Osteoblast (primary cell): ENCODE measurements at places on chromosomes 13 and 19. TPM values are rescaled to one million over a fixed set of nuclear protein-coding genes. Genes with fewer than 3 reads are reported as not detected.

- H3K27me3 ChIP-seq: no peaks in the 10 kb centered on the region
- no peaks in the 10 kb centered on the region for H3K4me1 ChIP-seq
Observed at GRCh38 chr13:99034333-99035085, 56.6 kb upstream of the DOCK9 start.

PLPPR2 gene
- total RNA-seq: 10.6 and 14.1 TPM in 2 replicates

DNA sequence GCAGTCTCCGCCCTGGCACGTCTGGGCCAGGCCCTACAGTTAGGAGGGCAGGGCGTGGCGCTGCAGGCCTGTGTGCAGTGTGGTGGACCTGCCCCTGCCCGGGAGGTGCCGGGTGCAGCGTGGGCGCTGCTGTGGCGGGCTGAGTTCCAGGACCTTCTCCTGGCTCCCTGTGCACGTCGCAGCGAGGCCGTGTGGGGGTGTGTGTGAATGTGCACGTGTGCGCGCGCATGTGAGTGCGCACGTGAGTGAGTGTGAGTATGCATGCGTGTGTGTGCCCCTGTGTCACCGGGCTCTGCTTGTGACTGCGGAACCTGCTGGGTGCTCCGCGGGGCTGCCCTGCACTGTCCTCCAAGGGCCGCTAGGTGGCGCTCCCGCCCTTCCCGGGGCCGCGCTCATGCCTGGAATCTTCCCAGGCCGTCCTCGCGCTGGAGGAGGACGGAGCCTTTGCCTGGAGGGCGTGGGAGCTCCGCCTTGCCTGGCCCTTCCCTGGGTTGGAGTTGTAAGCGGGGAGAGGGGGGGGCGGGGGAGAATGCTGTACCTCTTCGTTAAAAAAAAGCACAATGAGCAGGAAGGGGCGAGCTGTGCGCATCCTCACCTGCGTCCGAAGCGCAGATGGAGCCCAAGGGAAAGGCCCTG, 79.3 kb downstream of the KDM4B start:
- H3K4me1 ChIP-seq: peaks cover 20% of the 10 kb centered on the region
- peaks cover 8% of the 10 kb centered on the region for H3K36me3 ChIP-seq
- peak; percentile 100 for DNase-seq
- peak overlapping the region; percentile 45 for H3K4me3 ChIP-seq
- H3K27me3 ChIP-seq: no peaks in the 10 kb centered on the region

- no peak overlapping the region for H3K4me3 ChIP-seq
- no peak for DNase-seq
- no peaks in the 10 kb centered on the region for H3K27me3 ChIP-seq
- H3K4me1 ChIP-seq: no peaks in the 10 kb centered on the region
- H3K36me3 ChIP-seq: no peaks in the 10 kb centered on the region
Observed at GRCh38 chr19:29491995-29492577, 33.7 kb upstream of the VSTM2B start.

ELSPBP1 gene
- total RNA-seq: not detected in 2 replicates

DNA sequence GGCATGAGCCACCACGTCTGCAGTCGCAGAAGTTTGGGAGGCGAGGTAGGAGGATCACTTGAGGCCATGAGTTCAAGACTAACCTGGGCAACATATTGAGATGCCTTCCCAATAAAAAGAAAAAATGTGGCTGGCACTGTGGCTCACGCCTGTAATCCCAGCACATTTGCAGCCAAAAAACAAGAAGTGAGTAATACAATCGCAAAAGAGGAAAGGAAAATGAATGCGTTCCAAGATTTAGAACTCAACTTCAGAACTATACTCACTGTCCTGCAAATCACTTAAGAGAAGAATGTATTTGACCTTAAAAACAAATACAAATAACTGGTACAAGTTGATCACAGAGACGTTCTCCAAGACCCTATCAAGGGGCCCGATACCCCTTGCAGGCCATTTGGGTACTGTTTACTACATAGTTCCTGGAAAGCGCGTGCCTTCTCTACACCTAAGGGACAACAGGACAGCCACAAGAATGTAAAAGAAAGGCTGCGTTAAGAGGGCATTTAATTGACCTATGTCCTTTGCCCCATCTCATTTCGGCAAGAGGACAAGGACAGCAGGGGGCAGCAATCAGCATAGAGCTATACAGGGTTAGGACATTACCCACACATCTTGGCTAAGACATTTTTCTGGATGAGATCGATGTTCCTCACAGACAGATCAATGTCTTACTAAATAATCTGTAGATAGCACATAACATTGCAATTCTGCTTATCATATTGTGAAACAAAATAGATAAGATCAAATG, 41.3 kb downstream of the FLT3 start:
- no peaks in the 10 kb centered on the region for H3K36me3 ChIP-seq
- no peak overlapping the region for H3K4me3 ChIP-seq
- H3K4me1 ChIP-seq: no peaks in the 10 kb centered on the region
- no peak overlapping the region for H3K27ac ChIP-seq

KLK11 gene
- not detected in 2 replicates for total RNA-seq

- H3K4me3 ChIP-seq: no peak overlapping the region
- no peaks in the 10 kb centered on the region for H3K36me3 ChIP-seq
- no peaks in the 10 kb centered on the region for H3K27me3 ChIP-seq
- no peaks in the 10 kb centered on the region for H3K4me1 ChIP-seq
Observed at GRCh38 chr13:73508841-73509240, 450.0 kb downstream of the KLF5 start.

SYDE1 gene
- 45.1 and 56.8 TPM in 2 replicates for total RNA-seq

DNA sequence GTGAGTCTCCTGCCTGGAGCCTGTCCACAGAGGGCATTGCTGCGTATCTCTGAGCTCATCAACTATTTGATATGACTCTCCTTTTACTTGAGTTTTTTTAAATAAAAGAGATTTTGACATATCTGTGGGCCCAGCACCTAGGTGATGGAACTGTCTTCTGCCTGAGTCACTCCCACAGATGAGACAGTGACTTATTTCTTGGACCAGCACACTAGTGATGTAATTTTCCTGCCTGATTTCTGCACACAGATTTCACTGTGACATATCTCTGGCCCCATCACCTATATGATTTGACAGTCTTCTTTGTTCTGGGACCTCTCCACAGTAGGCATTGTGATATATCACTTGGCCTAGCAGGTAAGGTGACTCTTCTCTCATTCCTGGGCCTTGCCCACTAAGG, 66.6 kb upstream of the ZNF43 start:
- H3K27ac ChIP-seq: no peak overlapping the region
- H3K4me1 ChIP-seq: no peaks in the 10 kb centered on the region
- no peaks in the 10 kb centered on the region for H3K36me3 ChIP-seq
- no peak for DNase-seq

- DNase-seq: no peak
- H3K36me3 ChIP-seq: no peaks in the 10 kb centered on the region
- H3K27me3 ChIP-seq: peaks cover 2% of the 10 kb centered on the region
- no peak overlapping the region for H3K4me3 ChIP-seq
Observed at GRCh38 chr13:45060062-45060461, 60.2 kb upstream of the GTF2F2 start.

DNA sequence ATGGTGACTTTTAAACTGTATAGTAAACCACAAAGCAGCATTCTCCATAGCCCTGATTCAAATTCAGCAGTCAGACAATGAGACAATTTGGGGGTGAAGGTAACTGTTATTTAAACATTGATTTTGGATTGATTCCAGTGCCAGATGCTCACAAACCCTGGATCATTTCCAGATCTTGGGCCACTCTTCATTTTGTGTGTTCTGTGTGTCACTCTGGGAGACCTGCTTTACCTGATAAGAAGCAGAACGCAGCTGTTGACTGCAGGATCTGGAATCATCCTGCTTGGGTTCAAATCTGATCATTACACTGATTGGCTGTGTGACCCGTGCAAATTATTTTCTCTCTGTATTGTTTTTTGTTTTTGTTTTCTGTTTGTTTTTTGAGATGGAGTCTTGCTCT, 4.0 kb upstream of the PCDH8 start:
- no peak overlapping the region for H3K4me3 ChIP-seq
- no peaks in the 10 kb centered on the region for H3K36me3 ChIP-seq
- DNase-seq: no peak
- no peaks in the 10 kb centered on the region for H3K4me1 ChIP-seq

SETDB2 gene
- total RNA-seq: 13.8 and 18.6 TPM in 2 replicates

MEIOSIN gene
- total RNA-seq: not detected in 2 replicates

DNA sequence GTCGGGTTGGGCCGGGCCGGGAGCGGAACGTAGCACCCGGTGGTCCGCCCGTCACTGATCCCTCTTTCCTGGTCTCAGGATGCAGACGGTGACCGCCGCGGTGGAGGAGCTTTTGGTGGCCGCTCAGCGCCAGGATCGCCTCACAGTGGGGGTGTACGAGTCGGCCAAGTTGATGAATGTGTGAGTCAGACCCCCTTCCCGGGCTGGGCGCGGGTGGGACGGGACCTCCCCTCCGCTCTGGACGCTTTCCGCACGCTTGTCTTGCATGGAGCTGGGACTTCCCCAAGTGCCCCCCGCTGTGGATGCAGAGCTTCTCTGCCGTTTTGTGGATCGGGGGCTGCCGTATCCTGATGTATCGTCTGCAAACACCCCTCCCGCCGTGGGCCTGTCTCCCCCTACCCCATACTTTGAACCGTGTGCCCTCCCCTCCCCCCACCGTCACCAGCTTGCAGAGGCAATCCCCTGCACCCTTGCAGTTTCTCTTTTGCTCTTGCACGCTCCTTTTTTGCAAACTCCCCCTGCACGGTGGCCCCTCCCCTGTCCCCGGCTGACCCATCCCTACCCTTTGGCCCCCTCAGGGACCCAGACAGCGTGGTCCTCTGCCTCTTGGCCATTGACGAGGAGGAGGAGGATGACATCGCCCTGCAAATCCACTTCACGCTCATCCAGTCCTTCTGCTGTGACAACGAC, 669 bp downstream of the GADD45B start:
- peaks cover 16% of the 10 kb centered on the region for H3K36me3 ChIP-seq
- no peaks in the 10 kb centered on the region for H3K27me3 ChIP-seq
- peak overlapping the region; percentile 87 for H3K27ac ChIP-seq
